Activated T-helper 1 cell treated with anti-CD3 and anti-CD28 coated beads, Interleukin-2, amount 50 U/mL, for 16 hours (primary cell): ENCODE measurements at places on chromosomes 5 and 9.

DNA sequence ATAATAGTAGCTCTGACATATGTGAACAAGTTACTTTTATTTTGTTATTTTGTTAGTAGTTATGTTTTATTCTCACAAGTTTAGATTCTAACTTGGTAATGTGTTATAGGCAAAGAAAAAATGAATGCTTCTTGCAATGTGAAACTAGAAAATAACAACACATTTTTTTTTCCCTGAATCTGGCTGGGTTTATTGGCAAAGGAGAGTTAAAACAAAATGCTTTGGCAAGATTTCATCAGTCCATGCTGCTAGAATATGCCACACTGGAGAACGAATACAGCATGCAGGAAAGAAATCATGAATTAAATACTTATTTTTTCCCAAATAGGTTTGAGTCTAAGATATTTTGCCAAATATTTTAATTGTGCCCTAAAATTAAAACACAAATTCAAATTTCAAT lies 1048.1 kb upstream of the ACO1 start:
- no peak for DNase-seq

GRCh38 chr5:75894482-75894881 lies 177.2 kb upstream of the POC5 start:
- DNase-seq: no peak

DNA sequence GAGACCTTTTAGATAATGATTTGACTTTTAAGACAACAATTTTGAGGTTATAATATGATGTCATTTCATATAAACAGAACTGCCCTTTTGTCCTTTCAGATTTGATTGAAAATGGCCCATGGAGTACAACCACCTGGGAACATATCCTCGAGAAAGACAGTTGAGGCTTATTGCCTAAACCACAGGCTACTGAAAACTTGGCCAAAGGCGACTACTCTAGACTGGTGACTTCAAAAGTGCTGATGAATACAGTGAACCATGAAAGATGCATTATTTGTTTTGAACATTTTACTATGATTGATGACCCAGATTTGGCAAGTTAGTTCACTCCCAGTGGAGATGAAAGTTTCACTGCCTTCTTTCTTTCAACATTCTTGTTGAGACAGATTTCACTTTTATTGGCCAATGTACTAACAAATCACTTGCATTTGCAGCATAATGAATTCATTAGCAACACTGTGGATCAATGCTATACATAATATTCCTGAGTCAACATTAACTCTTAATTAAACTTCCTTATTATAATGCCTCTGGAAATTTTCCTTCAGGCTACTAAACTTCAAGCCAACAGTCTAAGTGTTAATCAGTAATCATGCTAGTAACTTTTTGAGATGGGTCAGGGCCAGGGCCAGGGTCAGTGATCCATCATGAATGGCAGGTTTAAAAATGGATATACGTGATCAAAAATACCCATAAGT lies 480.3 kb downstream of the RAB3C start:
- DNase-seq: no peak

DNA sequence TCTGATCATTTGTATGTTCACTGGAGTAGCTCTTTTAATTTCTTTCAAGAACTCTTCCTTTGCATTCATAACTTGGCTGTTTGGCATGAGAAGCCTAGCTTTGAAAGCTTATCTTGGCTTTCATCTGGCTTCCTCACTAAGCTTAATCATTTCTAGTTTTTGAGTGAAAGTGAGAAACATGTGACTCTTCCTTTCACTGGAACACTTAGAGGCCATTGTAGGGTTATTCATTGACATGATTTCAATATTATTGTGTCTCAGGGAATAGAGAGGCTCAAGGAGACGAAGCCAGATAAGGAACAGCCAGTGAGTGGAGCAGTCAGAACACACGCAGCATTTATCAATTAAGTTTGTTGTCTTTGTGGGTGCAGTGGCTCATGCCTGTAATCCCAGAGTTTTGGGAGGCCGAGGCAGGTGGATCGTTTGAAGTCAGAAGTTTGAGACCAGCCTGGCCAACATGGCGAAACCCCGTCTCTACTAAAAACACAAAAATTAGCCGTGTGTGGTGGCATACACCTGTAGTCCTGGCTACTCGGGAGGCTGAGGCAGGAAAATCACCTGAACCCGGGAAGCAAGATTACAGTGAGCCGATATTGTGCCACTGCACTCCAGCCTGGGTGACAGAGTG lies 98.3 kb downstream of the UGCG start:
- no peak for DNase-seq

DNA sequence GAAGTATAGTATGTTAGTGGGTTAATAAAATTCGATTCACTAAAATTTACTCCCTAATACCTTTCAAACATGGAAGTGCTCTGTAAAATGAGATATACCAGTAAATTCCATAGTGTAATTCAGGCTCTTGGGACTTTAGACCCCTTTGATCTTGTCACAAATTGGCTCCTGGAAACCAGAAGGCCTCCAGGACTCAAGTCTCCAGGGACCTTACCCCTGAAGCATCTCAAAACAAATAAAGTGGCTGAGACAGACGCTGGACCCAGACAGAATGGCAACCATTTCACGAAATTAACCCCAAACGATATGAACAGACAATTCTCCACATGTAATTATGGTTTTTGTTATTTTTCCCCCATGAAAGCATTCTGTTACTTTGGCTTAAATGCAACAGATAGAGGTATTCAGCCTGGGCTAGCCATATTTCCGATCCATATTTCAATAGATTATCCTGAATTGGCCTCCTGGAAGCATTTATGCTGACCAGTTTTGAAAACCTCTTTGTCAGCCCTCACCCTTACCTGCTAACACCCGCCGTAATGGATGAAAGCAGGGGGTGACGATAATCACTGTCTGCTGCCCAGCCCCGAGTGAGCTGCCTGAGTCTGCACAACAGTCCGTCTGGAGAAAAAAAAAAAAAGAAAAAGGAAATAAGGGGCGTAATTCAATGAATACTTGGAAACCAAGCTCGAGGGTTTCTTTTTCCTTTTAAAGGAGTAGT lies 34.1 kb upstream of the EFNA5 start:
- no peak for DNase-seq
